ENCODE measurements at places on chromosomes 5 and 9.

GRCh38 chr9:120510816-120511215, 69.2 kb downstream of the CDK5RAP2 start:
- no peak for DNase-seq

- DNase-seq, result no peak
Observed at GRCh38 chr9:130308081-130308571, 42.6 kb downstream of the HMCN2 start.

- no peak for DNase-seq
Observed at GRCh38 chr5:150503977-150504620, 3.8 kb upstream of the NDST1 start.

DNA sequence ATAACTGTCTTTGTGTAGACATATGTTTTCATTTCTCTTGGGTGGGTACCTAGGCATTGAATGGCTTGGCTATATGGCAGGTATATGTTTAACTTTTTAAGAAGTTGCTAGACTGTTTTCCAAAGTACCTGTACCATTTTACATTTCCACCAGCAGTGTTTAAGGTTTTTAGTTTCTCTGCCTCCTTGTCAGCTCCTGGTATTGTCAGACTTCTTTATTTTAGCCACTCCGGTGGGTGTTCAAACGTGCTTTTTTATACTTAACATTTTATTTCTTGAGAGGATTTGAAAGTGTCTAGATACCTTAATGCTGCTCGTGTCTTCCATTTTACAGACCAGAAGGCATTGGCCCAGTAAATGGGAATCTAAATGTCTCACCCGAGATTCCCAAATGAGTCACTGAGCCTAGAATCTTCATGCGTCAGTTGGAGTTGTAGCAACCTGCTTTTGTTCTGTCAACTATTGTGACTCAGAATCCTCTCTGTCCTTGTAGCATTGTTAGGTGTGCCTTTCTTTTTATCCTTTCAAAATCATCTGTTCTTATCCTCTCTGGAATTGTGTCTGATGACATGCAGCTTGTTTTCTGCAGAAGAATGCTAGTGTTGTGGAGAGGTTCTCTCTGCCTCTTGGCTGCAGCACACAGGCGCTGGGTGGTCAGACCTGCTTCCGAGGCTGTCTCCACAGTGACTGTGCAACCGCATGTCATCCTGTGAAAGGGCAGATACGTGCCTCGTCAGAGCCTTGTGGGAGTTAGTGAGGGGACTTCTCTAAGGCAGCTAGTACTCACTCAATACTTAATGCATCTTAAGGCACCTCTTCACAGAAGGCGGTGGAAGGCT, 291.8 kb downstream of the AOPEP start:
- DNase-seq, result no peak

GRCh38 chr9:109074236-109074889, 45.4 kb downstream of the TMEM245 start:
- no peak for DNase-seq

- no peak for DNase-seq
Observed at GRCh38 chr5:158133369-158133768, 274.4 kb upstream of the CLINT1 start.

DNA sequence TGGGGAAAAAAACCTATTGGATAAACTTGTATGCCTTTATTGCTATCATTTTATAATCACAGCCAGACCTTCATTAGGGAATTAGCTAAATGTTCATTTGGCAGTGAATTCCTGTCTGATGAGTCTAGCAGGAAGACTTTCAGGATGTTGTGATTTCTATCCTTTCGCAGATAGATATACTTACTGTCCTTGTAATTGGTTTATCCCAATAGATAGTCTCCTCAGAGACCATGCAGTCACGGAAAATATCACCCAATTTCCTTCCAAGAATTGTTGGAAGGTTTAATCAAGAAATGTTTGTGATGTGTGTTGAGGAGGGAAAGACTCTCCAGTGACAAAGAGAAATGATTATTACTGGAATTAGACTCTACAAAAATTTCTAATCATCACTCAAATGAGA, 1937.9 kb upstream of the WWC1 start:
- DNase-seq, result no peak

DNA sequence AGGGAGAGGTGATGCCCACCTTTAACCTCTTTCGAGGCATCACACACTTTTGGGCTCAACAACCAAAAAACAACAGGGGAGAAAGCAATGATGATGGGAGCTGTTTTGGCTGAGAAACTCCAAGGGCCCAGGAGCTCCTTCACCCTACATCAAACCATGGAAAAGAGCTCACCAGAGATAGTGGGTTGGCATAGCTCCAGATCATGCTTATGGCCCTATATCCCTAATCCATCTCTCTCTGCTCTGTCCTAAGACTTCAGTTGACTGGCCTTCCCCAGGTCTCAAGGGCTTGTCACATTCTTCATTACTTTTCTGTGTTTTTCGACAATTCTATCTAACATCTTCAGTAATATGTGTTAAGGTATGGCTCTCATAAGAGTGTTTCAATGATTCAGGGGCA, 5.7 kb upstream of the CTSL start:
- DNase-seq, result no peak

- peak; percentile 86 for DNase-seq
Observed at GRCh38 chr5:141514330-141515133, 25.7 kb downstream of the PCDHGC5 start.

DNA sequence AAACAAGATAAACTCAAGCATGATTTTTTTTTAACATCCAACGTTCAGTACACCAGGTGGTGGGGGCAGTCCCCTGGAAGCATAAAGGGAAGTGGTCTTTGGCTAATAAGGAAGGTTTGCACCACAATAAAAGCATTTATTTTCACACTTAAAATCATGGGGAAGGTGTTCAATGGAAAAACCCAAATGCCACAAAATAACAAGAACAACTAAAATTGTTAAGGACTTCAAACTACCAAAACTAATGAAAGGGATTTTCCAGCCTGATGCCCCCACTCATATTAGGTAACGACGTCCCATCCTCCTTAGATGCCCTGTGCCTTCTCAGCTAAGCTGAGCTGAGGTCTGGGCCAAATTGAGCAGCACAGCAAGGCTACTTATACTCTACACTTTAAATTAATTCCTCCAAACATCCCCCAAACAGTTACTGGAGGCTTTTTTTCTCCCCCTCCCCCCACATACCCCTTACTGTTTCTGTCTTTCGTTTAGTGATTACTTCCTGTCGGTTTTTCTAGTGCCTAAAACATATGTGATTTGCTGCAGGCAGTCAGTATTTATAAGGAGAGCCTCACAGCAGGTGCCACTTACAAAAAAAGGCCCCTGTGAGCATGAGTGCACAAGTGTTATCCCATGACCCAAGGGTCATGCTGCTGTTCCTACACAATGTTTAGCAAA, 259.7 kb upstream of the ZNF608 start:
- peak; percentile 58 for DNase-seq

- DNase-seq, result no peak
Observed at GRCh38 chr5:33281431-33281843, 159.3 kb upstream of the TARS1 start.

DNA sequence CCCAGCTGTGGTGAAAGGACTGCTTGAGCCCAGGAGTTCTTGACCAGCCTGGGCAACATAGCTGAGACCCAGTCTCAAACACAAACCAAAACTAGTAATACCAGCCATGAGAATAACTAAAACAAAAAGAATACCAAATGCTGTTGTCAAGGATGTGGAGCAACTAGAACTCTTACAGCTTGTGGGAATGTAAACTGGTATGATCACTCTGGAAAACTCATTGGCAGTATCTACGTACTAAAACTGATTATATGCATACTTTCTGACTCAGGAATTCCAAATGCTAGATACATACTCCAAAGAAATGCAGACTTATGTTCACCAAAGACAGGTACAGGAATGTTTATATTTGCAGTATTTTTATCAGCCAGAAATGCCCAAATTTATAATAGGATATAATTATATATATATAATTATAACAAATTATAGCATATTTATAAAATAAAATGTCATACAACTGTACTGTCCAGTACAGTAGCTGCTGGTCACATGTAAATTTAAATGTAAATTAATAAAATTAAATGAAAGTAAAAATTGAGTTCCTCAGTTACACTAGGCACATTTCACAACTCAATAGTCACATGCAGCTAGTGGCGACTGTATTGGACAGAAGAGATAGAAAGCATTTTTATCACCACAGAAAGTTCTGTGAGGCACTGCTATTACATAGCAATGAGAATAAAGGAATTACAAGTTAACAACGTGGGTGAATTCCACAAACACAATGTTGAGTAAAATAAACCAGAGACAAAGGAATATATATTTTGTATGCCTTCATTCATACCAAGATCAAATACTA, 118.5 kb downstream of the GNAQ start:
- no peak for DNase-seq

GRCh38 chr5:176818391-176819098, 8.2 kb downstream of the UNC5A start:
- DNase-seq, result no peak

- no peak for DNase-seq
Observed at GRCh38 chr5:68343421-68343826, 127.9 kb downstream of the PIK3R1 start.

- no peak for DNase-seq
Observed at GRCh38 chr9:16848179-16848578, 22.3 kb downstream of the BNC2 start.

GRCh38 chr9:135505406-135506187, 5.1 kb downstream of the MRPS2 start:
- DNase-seq, result no peak

- peak; percentile 49 for DNase-seq
Observed at GRCh38 chr5:156949424-156949823, 13.6 kb downstream of the TIMD4 start.

DNA sequence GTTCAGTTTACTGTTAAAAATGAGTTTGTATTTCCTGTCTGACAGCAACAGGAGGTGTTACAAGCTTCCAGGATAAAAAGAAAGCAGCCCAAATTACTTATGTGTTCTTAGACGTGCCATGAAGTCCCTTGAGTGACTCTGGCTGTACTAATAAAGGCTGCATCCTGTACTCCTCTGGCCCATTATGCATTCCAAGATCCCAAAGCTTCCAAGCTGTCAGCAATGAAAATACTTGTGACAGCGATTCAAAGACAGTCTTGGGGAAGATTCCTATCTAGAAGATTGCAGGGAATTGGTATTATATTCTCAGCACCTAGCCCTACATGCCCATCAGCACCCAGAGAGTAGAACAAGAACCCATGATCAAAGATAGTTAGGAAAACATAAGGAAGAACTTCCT, 281.6 kb upstream of the TRPC7 start:
- no peak for DNase-seq

- no peak for DNase-seq
Observed at GRCh38 chr5:108735790-108736189, 11.9 kb upstream of the FER start.

DNA sequence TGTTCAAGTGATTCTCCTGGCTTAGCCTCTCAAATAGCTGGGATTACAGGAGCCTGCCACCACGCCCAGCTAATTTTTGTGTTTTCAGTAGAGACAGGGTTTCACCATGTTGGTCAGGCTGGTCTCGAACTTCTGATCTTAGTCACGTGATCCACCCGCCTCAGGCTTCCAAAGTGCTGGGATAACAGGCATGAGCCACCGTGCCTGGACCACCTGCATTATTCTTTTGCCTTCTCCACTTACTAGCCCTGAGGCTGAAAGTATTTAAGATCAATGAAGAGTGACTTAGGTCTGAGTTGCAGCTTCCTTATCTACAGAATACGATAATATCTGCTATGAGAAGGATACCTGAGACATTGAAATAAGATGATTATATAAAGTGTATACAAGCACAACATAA, 123.9 kb downstream of the LMNB1 start:
- no peak for DNase-seq

- no peak for DNase-seq
Observed at GRCh38 chr5:32027093-32027716, 146.9 kb downstream of the GOLPH3 start.

DNA sequence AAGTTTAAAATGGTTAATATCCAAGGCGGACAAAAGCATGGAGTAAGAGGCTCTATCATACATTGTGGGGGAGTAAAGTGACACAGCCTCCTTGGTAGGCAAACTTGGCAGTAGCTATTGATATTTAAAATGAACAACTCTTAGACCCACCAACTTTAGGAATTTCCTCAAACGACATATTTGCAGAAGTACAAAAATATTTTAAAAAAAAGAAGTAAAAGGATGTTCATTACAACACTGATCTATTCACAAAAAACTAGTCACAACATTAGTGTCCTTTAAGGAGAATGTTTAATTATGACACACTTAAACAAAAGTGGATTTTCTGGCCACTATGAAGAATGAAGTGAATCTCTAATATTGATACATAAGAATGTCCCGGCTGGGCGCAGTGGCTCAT, 1.7 kb downstream of the ALG2 start:
- no peak for DNase-seq

- DNase-seq, result peak; percentile 85
Observed at GRCh38 chr9:106859957-106860720, 2.8 kb upstream of the ZNF462 start.

- DNase-seq, result no peak
Observed at GRCh38 chr5:172114875-172115422, 73.1 kb downstream of the STK10 start.

- no peak for DNase-seq
Observed at GRCh38 chr9:109974143-109974917, 194.3 kb downstream of the PALM2AKAP2 start.

DNA sequence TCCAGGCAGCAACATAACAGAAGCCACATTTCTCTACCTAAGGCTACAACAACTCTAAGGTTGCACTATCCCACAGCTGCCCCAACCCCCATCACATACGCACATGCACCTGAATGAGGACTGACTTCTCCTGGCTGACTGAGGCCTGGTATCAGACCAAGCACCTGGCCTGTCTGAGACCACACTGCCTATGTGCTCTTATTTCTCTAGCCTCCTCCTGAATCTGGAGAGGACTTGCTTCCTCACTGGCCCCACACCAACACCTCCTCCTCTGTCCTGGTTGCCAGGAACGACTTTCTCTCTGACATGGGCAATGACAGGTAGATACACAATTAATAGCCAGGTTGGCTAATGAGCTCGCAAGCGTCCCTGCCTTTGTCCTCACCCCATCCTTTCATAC, 14.9 kb upstream of the VDAC1 start:
- DNase-seq, result no peak

DNA sequence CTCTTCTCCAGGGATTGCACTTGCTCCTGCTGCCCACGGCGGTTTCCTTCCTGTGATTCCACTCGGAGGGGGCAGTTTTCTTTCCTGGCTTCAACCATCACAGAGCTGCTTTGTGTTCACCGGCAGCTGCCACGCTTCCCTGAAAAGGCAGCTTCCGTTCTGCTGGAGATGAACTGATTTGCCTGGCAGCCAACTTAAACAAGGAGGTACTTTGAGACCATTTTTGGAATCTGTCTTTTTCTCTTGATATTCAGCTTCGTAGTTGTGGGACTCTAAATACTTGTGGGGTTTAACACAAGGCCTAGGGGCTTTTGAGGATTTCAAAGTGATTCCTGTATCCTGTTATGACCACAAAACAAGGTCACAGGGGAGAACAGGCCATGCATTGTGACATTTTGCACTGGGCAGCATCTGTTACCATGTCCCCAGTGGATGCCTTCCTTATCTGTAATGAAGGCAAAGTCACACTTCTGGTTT, 192.0 kb downstream of the MTRR start:
- DNase-seq, result no peak

- DNase-seq, result no peak
Observed at GRCh38 chr5:153594785-153595184, 104.3 kb downstream of the GRIA1 start.

- no peak for DNase-seq
Observed at GRCh38 chr9:40927260-40927631, 201.2 kb downstream of the FOXD4L6 start.

GRCh38 chr5:59164041-59164830, 581.4 kb downstream of the RAB3C start:
- no peak for DNase-seq

Data from ecto neural progenitor cell (in vitro differentiated cells).